PC-3 (cell line): ENCODE measurements at places on chromosomes 6 and 20. TPM values are rescaled to one million over a fixed set of nuclear protein-coding genes. Genes with fewer than 3 reads are reported as not detected.
A peak's percentile ranks its signal among the peaks of the same experiment; 100 is the strongest.

DNA sequence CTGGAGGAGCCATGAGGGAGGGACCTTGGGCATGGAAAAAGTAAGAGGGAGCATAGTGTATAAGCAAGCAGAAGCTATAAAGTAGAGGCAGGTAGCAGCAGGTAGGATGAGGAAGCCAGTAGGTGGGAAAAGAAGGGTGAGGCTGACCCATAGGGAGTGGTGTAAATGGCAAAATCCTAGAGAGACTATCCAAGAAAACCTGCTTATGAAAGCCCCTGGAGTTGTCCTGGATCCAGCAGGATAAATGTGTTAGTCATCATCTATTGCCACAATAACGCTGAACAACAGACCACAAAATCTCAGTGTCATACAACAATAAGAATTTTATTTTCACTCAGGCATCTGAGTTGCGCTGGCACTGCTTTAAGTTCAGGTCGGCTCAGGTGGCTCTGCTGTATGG is 30.2 kb downstream of the CHD6 start:
- DNase-seq: peak; percentile 78

DNA sequence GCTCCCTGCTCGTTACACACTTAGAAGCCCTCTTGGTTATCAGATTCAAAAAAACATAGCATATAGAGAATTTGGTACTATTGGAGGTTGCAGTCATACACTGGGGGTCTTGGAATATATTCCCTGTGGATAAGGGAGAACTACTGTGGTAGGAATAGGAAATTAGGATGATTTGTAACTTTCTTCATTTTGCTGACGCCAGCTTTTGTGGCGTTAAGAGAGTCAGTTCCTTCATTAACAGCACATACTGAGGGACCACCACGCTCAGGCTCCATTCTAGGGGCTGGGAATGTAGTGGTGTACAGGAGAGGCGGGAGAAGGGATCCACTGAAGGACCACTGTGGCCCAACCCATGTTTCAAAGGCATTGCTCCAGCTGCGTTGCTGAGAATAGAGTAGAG is 140.3 kb downstream of the MBOAT1 start:
- no peak for DNase-seq

DNA sequence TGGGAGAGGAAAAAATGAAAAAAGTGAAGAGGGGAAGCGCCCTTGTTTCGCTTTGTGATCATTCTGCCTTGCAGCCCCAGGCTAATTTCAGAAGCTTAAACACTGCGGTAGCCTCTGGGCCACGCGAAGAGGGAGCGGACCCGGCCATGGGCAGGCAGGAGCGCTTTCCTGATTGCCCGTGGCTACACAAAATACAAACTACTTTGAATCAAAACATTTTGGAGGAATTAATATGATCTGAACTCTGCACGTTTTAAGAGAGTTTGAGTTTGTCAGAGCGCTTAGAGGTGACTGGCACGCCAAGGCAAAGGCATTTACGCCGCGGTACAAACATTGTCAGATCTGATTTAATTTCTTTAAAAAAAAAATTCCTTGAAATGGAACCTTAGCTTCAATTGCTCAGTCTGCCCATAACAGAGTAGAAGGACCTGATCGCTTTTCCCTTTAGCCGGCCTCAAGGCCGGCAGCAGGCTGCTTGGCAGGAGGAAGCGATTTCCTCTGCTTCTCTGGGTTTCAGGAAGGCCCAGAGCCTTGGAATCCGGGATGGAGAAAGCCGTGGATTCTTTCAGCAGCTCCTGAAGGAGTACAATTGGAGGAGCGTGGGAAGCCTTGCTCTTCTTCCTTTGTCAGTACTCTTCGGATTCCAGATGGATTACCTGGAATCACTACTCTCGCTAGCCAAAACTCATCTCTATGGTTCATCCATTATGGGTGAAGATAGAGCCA is 9.7 kb downstream of the TFAP2D start:
- no peak for DNase-seq

DNA sequence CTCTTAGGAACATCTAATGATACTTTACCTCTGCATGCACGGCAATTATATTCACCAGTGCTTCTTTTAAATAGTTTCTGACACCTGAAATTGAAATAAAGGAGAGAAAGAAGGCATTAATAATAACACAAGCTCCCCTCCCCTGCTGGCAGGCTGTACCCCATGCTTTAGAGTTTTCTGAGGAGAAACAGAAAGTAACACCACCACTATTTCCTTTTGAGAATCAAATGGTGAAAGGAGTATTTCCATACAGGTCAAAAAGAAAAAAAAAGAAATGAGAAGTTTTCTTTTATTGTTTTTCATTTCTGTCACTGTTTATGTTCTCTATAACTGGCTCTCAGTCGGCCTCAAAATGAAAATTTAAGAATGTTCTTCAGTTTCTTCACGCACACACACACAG is 108.1 kb downstream of the IRF4 start:
- DNase-seq: no peak

GRCh38 chr6:72761761-72762160 is 139.9 kb downstream of the KCNQ5 start:
- DNase-seq: no peak

Gene RBPJL
- not detected in 2 replicates for total RNA-seq

Gene SLC32A1
- total RNA-seq: not detected in 2 replicates

Gene RHAG
- not detected in 2 replicates for total RNA-seq
